ENCODE measurements at places on chromosomes 2 and 18.

GRCh38 chr18:38811209-38811608, 1245.6 kb upstream of the CELF4 start:
- DNase-seq: no peak

GRCh38 chr2:677056-677958, at the start of gene TMEM18:
TSS of gene TMEM18 (minus strand) at chr2:677406. CDS start at chr2:677345, 61 bp downstream.
- peak; percentile 98 for DNase-seq

DNA sequence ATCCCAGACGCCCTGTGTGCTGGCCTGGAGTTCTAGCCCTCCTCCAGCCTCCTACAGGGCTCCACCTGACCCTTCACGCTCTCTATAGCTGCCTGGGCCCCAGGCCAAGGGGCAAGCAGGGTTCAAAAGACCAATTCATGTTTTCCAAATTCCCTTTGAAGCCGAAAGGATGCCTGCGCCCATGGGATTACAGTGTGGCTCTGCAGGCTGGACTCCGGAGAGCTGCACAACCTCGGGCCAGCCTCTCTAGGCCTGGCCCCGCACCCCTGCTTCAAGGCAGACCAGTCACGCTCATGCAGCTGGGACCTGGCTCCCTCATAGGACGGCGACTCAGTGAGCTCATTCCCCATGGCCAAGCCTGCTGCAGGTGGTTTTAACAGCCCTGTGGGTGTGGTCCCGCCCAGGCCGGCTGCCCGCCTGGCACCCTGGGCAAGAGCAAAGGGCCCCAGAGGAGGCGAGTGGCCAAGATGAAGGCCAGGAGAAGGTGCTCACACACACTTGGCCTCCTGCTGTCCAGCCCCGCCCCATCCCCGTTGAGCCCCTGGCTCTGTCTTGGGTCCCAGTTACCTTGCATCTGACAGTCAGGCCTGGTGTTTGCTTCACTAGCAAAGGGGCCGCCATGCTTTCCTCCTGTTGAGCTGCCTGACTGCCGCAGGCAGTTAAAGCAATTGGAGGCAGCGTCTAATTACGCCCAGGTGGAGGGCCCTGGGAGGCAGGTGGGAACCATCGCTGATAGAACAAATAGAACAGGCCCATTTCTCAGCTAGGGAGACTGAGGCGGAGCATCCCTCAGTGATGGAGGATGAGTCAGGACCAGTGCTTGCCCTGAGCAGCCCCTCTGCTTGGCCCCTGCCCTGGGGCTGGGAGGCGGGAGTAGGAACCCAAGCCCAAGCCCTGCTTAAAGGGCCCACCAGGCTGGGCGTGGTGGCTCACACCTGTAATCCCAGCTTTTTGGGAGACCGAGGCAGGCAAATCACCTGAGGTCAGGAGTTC, 56.9 kb downstream of the SMAD7 start:
- no peak for DNase-seq

DNA sequence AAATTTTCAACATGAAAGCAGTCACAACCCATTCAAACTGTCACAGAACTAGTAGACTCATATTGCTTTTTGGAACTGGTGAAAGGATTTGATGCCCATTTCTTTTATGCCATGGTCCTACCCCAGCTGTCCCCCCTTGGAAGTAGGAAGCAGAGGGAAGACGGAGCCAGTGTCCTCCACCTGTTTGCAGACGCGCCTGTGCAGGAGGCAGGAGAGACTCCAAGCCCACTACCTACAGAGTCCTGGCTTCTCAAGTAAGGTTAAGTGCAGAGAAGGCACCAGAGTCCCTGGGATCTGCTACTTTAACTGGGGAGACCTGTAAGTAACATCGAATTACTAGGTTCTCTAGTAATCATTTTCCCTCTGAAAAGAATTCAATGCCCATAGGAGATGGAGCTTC, 32.7 kb upstream of the DNMT3A start:
- no peak for DNase-seq

DNA sequence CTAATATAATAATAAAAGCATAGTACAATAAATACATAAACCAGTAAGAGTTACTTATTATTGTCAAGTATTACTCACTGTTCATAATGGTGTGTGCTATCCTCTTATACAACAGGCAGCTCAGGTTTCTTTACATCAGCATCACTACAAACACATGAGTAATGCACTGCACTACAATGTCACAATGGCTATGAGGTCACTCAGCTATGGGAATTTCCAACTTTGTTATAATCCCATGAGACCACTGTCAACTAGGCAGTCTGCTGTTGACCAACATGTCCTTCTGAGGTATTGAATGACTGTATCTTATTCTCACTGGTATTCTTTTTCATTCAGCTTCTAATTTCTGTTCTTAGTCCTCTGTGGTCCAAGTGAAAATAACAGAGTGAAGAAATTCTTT, 250.4 kb upstream of the DSEL start:
- no peak for DNase-seq

GRCh38 chr2:95071856-95072255, 46.3 kb downstream of the MAL start:
- DNase-seq: no peak

GRCh38 chr2:172380436-172381274, 46.7 kb upstream of the ITGA6 start:
- DNase-seq: peak; percentile 73

DNA sequence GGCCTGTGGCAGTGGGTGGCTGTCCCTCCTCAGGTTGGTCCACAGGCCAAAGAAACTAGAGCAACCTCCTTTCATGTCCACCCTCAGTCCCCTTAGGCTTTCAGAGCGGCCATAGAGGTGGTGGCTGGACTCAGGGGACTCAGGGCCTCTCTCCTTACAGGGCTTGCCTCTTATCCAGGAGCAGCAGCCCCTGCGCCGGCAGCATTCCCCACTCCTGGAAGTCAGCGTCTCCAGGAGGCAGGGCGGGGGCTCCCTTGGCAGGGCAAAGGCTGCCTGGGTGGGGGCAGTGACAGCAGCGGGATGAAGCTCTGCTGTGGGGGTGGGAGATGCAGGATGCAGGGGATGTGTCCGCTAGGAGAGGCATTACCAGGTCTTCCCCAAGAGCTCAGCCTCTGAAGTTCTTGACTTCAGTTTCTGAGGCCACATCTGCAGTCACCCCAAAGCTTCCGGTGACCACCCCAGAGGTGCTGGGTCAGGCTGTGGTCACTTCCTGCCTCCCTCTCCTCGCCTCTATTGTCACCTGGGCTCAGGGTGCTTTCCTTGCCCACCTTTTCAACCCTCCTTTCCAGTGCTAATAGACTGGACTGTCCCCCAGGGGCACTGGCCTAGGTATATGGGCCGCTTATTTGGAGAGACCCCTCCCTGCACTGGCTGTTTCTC, 8.6 kb upstream of the GPR55 start:
- DNase-seq: no peak

DNA sequence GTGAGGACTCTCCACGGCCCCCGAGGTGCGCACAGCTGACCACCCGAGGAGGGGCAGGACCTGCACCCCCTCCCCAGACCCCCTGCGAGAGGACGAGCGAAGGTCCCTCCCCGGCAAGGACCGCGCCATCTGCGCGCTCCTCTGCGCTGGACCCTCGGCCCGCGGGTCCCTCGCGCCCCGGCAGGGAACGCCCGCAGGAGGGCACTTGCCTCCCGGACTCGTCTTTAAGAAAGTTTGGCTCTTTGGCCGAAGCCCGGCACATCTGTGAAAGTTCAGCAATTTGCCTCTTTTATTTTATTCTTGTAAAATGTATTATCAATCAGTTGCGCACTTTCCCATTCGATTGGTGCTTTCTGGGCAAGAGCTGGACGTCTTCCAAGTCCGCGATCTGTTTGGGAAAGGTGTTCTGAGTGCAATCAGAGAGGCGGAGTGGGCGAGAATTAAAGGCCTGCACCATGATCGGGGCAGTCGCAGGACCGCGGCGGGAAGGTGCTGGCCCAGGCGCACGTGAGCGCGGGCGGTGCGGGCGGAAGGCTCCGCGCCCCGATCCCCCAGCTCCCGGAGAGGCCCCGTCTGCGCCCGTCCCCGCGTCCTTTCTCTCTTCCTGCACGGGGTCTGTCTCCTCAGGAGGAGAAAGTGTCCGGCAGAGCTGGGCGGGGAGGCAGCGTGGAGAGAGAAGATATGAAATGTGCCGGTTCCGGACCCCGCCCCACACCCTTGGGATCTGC, 1.6 kb upstream of the ALKAL2 start:
- DNase-seq: peak; percentile 55

DNA sequence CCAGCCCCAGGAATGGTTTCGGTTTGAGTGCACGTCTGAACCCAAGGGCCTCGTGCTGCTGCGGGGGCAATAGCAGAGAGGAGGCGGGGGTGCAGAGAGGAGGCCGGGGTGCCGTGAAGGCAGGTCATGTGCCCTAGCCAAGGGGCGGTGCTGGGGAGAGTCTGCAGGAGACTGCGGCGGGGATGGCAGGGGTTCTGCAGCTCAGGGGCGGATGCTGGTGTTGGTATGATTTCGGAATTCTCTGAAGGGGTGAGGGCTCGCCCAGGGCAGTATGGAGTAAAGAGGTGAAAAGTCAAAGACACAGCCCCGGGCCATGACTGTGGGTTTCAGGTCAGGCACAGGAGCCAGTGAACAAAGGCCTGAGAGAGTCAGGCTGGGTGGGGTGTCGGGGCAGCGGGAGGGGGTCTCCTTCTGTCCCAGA, 186.5 kb upstream of the HDAC4 start:
- DNase-seq: no peak

DNA sequence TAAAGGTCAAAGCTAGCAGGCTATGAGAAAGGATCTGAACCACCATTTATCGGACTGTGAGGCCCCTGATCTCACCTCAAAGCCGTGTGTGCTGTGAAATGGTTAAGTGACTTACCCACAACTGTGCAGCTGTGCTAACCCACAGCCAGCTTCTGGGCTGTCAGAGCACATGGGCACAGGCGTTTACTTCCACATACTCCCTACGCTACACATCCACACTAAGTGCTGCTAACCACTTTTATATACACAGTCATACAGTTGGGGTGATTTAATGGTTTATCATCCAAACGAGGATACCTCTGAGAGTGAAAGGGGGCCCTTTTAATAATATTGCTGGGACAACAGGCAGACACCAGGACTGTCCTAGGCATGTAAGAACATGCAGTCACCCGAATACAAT, 37.3 kb downstream of the CYRIA start:
- DNase-seq: no peak

DNA sequence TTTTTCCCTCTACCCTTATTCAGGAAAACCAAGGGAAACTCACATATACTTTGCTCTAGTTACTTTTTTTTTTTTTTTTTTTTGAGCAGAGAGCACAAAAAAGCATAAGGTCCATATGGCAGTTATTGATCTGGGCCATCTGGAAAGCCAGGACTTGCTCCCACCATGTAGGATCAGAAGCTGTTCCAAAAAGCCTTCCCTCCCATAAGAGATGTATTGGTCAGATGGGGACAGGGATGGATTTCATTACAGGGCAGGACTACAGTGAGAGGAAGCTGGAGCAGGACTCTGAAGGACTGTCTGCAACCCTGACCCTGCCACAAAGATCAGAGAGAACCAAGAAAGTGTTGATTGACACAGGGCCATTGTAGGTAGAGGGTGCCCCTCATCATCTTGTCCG, 57.3 kb downstream of the NRP2 start:
- DNase-seq: no peak

DNA sequence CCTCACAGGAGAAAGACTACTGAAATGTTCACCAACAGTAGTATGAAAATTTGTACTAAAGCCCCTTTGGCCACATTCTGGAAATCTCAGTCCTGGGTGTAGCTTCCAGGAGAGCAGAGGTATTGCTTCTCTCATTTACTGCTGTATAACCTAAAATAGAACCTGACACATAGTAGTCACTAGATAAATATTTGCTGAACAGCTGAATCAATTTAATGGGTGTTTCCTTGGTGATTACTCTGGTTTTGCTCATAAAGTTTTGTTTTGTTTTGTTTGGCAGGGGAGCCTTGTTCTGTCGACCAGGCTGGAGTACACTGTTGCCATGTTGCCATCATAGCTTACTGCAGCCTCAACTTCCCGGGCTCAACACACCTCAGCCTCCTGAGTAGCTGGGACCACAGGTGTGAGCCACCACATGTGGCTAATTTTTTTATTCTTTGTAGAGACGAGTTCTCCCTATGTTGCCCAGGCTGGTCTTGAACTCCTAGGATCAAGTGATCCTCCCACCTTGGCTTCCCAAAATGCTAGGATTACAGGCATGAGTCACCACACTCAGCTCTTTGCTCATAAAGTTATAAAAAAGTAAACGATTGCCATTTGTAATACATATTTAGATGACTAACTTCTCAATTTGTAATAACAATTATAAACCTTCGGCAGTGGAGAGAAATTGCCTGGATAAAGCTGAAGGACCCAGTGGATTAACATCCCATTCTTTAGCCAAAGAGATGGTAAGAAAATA, 11.5 kb upstream of the PARD3B start:
- DNase-seq: no peak

DNA sequence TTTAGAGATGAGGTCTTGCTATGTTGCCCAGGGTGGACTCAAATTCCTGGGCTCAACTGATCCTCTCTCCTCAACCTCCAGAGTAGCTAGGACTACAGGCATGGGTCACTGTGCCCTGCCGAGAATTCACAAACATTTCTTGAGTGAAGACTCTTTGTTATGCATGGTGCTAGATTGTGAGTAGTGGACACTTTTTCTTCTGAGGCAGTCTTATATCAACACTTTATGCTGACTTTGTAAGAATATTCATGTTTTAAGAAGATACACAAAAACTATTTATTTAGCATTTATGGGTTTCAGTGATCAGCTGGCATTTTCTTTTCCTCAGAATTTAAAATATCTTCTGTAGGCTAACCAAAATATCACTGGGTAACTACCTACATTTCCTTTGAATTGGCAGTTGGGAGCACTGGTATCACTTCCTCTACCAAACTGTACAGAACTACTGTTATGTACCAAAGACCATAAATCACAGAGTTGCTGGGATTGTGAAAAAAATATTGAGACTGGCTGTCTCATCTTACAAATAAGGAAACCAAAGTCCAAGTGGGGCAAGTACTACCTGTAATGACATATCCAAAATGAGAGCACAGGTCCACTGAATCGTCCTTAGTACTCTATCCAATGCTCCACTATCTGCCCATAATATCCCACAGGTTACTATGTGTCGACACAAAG, 34.0 kb downstream of the DOCK10 start:
- no peak for DNase-seq

GRCh38 chr2:240566203-240567136, 1.8 kb upstream of the RNPEPL1 start:
- peak; percentile 89 for DNase-seq
